ENCODE measurements at places on chromosomes 7 and 10. TPM values are rescaled to one million over a fixed set of nuclear protein-coding genes. Genes with fewer than 3 reads are reported as not detected.

The STRIP2 gene
- total RNA-seq: 4.8 TPM

- H3K27ac ChIP-seq: no peak overlapping the region
- H3K4me1 ChIP-seq: no peaks in the 10 kb centered on the region
- H3K4me3 ChIP-seq: no peak overlapping the region
- H3K36me3 ChIP-seq: peaks cover 3% of the 10 kb centered on the region
- no peaks in the 10 kb centered on the region for H3K27me3 ChIP-seq
These were observed 26.6 kb downstream of the LCOR start for GRCh38 chr10:96858706-96859050.

- no peaks in the 10 kb centered on the region for H3K36me3 ChIP-seq
- H3K27me3 ChIP-seq: no peaks in the 10 kb centered on the region
- H3K4me1 ChIP-seq: no peaks in the 10 kb centered on the region
These were observed 96.6 kb downstream of the ST8SIA6 start for GRCh38 chr10:17357781-17358180.

- H3K27me3 ChIP-seq: no peaks in the 10 kb centered on the region
- H3K4me3 ChIP-seq: no peak overlapping the region
- H3K27ac ChIP-seq: no peak overlapping the region
- DNase-seq: no peak
- no peaks in the 10 kb centered on the region for H3K4me1 ChIP-seq
These were observed 39.2 kb upstream of the ZNF680 start for GRCh38 chr7:64602086-64602485.

- no peaks in the 10 kb centered on the region for H3K27me3 ChIP-seq
- H3K36me3 ChIP-seq: no peaks in the 10 kb centered on the region
These were observed 32.5 kb downstream of the SEMA3A start for GRCh38 chr7:84162125-84162524.

Data from liver (tissue), 10 donors.